Suppressor macrophage treated with lipopolysaccharide for 1 hour (primary cell): ENCODE measurements at places on chromosomes 5 and 9.
A peak's percentile ranks its signal among the peaks of the same experiment; 100 is the strongest.

GRCh38 chr5:13625616-13626198 is 318.8 kb downstream of the DNAH5 start:
- no peak for DNase-seq

DNA sequence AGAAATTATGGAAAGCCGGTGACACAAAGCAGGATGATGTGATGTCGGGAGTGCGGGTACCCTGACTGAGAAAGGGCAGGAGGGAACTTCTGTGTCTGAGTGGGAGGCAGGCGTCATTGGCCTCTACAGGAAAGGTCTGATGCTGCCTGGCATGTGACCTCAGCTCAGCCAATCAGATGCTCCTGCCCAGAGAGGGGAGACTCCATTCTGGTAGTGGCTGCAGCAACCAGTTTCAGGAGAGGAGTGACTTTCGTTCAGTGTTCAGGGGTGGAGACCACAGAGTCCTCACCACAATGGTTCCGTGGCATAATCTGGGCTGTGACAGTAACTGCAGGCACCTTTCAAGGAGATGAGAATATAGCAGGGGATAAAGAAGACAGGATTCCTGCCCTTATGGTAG is 6.7 kb upstream of the SFXN1 start:
- no peak for DNase-seq

DNA sequence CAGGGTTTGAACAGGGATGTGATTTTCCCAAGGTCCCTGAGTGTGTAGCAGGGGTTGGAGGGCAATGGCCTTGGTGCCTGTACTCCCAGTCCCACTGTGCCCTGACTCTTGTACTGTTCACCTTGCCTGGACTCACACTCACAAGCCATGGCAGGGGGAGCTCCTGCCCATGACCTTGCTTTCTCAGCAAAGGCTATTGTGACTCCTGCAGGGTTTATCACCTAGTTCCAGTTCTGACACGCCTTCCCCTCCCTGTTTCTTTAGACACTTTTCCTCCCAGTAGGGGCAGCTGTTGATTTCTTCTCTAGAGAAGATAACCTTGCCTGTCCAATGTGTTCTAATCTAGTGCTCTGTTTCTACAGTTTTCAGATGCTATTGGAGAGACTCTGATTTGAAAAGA is 139.5 kb downstream of the FSTL4 start:
- no peak for DNase-seq

- DNase-seq = no peak
Measured at GRCh38 chr9:93826209-93826608, 128.9 kb downstream of the BARX1 start.

DNA sequence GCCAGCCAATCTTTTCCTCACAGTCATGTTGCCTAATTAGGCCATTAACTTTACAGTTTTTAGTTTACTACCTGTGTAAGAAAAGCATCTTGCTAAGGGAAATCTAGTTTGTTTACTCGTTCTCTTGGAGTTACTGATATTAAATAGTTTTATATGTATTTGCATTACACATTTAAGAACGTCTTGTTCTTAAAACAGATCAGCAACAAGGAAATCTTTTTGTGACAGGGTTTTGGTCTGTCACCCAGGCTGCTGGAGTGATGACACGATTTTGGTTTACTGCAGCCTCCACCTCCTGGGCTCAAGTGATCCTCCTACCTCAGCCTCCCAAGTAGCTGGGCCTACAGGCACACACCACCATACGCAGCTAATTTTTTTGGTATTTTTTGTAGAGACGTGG is 29.2 kb upstream of the MSH3 start:
- no peak for DNase-seq

GRCh38 chr5:150022158-150022531 is 21.6 kb downstream of the HMGXB3 start:
- DNase-seq = peak; percentile 11

DNA sequence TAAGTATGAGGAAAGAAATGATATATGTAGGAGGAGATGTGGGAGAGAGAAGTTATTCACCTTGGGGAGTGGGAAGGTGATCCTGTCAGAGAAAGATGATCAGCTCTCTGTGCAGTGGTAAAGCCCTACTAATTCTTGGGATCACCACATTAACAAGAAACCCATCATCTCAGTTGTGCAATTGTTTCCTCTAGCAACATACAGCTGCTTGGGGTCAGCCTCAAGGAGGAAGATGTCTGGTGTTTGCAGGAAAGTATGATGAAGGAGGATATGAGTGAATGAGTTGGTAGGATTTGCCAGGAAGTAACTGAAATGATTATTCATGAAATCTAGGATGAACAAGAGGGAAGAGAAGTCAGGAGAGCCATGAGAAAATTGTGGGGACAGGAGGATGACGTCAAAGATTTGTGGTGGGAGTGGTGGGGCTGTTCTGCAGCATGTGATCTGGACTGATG is 50.1 kb downstream of the TNFSF8 start:
- DNase-seq = peak; percentile 62
